ENCODE measurements at places on chromosomes 4 and X. TPM values are rescaled to one million over a fixed set of nuclear protein-coding genes. Genes with fewer than 3 reads are reported as not detected.

Gene CTPS2
- 10.7 TPM for total RNA-seq

Gene UGT2B15
- not detected for total RNA-seq

Gene CFAP47
- not detected for total RNA-seq

Gene KLF8
- total RNA-seq, result 4.6 TPM

Gene MAP9
- total RNA-seq, result 5.4 TPM

Gene FGG
- total RNA-seq, result 0.22 TPM

Gene CXCR3
- total RNA-seq, result not detected

Gene SERTM2
- not detected for total RNA-seq

Gene MND1
- total RNA-seq, result 3.8 TPM

Measured in articular chondrocyte of knee joint (primary cell).